ENCODE measurements at places on chromosomes 1 and 21.

GRCh38 chr21:38741092-38741949, 64.4 kb upstream of the ETS2 start:
- DNase-seq, result no peak

DNA sequence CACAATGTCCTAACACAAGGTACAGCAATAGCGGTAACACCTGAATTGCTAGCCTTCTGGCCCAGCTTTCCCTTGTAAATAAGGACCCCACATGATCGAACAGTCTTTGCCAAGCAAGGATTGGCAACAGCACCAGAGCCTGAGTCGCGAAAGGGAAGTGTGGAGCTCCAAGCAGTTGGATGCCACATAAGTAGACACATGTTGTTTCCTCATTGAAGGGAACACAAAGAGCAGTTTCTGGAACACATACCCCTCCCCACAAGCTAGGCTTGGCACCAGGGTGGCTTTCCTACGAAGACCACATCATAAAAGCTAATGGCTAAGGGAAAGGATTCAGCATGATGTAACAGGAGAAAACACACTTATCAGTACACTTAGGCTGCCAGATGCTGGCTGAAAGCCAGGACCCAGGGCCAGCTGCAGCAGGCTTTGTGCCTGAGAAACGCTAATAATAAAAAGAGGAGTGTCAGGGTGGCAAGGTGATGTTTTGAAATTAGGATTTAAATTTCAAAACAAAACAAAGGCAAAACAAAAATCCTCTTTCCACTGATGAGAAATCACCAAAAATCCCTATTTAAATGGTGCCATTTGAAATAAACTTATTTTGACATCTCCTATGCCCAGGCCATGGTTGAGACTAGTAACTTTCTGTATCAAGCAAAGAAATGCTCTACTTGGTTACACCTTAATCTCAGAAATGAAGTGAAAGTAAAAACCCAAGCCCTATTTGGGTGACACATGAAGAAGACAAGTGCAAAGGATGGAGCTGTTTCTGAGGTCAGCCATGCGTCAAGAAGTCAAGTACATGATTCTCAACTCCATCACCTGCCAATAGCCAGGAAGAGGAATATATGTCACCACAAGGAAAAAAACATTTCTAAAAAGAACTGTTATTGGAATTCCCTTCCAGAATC, 11.9 kb upstream of the CPLANE2 start:
- DNase-seq, result no peak

GRCh38 chr1:185495007-185495406, 178.0 kb upstream of the IVNS1ABP start:
- no peak for DNase-seq

- DNase-seq, result no peak
Observed at GRCh38 chr1:22490309-22490708, 38.7 kb downstream of the ZBTB40 start.

GRCh38 chr21:23215261-23215660, 2217.1 kb downstream of the NCAM2 start:
- no peak for DNase-seq

DNA sequence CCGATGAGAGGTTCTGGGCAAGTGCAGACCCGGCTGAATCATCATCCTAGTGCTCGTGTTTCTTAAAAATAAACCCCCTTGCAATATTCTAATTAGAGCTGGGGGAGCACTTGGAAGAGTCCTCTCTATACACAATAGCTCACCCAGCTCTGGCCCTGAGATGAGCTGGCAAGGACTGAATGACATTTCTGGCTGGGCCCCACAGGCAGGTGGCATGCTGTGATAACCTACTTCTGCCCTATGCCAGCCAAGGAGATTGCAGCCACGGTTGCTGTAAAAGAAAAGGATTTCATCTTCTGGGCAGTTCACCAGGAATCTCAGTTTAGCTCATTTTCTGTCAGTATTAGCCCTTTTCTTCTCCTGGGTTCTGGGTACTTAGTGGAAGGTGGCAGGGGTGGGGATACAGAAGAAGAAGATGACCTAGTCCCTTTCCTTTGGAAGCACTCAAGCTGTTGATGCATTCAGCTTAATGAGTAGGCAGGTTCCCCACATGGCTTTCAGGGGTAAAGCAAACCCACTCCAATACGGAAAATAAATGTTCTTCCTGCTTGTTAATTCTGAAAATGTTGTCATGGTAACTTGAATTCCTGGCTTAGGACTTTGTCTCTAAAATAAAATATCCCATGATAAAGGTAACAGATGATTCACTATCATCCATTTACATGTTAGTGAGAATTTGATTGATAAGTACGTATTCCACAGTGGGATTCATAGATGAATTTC, 32.2 kb downstream of the VASH2 start:
- DNase-seq, result no peak

GRCh38 chr1:111735858-111736544, 3.2 kb downstream of the INKA2 start:
- DNase-seq, result no peak

DNA sequence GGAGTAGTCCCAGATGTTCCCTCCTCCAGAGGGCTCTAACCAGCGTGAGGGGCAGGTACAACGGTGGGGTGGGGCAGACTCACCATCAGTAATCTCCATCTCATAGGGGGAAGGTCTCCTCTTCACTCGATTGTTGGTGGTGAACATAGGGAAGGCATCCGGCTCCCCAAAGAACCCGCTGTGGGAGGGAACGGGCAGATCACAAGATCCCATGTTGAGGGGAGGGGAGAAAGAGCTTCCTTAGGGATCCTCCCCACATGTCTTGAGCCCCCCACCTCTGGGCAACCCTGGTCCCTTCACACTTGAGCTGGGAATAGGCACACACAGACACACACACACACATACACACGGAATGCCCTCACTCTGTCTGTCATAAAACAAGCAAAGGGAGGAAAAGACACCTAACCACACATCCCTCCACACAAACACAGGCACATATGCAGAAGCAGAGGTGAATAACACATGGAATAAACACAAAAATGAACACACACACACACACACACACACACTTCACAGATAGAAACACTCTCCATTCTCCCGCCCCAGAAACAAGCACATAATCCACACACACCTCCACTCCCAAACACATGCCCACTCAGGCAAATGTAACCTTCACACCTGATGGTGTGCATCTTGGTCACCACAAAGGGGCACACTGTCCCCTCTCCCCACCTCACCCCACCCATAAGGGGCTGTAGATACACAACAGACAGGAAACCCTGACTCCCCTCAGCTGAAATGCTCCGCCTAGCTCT, 7.9 kb downstream of the TAL1 start:
- no peak for DNase-seq

DNA sequence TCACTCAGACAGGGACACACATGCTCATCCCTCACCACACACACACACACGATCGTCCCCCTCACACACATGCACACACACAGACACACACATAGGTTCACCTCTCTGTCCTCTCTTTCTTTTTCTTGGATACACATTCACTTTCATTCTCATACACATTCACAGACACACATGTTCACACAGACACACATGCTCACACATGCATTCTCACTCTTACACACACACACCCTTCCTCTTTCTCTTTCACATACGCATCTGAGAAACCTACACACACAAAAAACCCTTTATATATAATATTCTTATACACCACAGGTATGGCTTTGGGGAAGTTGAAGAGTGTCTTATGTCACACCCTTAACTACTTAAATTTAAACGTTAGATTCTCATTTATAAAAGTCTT, 248.6 kb upstream of the RUNX1 start:
- no peak for DNase-seq

GRCh38 chr1:207035877-207036551, 3.5 kb upstream of the C1orf116 start:
- no peak for DNase-seq

- no peak for DNase-seq
Observed at GRCh38 chr1:25112400-25112799, 119.9 kb downstream of the SYF2 start.

DNA sequence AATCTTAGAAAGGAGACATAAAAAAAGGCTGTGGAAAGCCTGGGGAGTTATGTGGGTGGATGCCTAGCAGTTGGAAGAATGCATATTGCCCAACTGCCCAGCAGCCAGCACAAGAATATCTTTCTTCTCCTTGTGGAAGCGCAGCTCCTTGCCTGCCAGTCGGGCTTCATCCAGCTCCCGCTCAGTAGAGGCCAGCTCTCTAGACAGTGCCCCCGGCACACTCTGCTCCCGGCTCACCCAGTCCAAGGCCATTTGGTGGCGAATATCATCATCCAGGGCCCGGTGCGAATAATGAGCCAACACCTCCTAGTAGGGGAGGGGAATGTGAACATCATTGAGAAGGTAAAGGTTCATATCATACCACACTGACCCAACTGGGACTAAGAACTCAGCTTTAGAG, 9.0 kb upstream of the RBM8A start:
- DNase-seq, result no peak

- no peak for DNase-seq
Observed at GRCh38 chr1:221053889-221054288, 174.6 kb downstream of the HLX start.

- DNase-seq, result no peak
Observed at GRCh38 chr1:184615301-184615700, 139.4 kb downstream of the EDEM3 start.

Measured in stimulated activated CD4-positive, alpha-beta T cell treated with anti-CD3 and anti-CD28 coated beads, Interleukin-2, amount 100 ng/mL, for 48 hours (primary cell).